ENCODE measurements at places on chromosomes 5 and 9.
A peak's percentile ranks its signal among the peaks of the same experiment; 100 is the strongest.

DNA sequence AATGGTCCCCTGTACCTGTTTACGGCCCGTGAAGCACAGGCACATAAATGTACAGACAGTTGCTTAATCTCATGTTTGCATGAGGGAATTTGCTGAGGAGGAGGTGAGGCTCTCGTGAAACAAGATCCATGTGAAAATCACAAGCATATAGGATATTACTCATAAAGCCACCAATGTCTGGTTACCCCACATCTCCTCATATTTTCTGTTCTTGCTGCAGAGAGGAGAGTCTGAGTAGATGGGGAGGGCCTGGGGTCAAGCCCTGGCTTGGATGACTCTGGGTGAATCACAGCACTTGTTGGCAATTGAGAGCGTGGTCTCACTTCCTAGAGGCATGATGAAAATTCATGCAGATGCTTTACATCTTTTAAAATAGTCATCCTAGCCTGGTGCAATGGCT, 975 bp downstream of the AGXT2 start:
- DNase-seq = no peak

GRCh38 chr5:135625061-135625460, 46.3 kb upstream of the CXCL14 start:
- DNase-seq = no peak

GRCh38 chr5:181121675-181122561, 9.1 kb downstream of the OR2V1 start:
- no peak for DNase-seq

DNA sequence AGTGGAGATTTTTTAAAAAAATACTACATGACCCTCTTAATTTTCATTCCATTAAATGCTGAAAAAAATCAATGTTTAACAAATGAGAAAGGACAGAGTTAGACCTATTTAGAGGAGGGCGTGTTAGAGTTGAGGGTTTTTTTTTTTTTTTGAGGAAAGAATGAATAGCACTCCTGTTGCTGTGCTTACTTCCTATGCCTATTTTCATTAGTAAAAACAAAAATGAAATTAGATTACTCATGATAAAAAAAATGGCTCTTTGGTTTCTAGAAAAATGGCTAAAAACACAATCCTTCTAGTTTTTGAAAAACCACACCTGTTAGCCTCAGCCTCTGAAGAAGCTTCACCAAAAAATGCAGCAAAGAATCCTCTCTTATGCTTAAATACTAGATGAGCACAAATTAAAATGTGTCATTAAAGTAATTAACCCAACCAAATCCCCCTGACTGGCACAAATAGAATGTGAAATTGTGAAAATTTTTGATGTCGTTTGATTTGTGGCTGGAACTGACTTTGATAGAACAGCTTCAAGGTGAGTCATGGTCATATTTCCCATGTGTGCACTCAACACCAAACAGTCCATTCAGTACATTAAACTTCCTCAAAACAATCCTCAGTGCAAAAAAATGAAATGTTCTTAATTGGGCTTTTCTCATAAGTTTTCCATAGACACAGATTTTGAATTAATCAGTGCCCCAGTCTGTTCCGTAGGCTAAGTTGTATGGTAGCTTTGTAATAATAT, 98.0 kb downstream of the MACIR start:
- no peak for DNase-seq

DNA sequence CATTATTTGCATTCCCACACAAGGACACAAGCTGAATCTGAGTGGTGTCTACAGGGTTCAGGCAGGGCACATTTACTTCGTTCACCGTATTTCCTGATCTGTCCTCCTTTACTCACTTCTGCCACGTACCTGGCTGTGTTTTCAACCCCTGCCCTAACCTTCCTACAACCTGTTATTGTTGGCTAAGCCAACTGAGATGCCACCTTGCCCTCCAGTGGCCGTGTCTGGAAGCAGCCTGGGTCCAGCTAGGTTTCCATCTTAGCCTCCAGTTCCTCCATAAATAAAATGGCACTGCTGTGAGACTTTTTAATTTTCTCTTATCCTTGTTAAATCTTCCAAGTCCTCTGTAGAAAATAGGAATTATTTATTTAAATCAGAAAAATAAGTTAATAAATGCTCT, 64.8 kb downstream of the ATP10B start:
- DNase-seq = peak; percentile 5

GRCh38 chr5:35990520-35990919, 670 bp downstream of the UGT3A1 start:
- DNase-seq = no peak

DNA sequence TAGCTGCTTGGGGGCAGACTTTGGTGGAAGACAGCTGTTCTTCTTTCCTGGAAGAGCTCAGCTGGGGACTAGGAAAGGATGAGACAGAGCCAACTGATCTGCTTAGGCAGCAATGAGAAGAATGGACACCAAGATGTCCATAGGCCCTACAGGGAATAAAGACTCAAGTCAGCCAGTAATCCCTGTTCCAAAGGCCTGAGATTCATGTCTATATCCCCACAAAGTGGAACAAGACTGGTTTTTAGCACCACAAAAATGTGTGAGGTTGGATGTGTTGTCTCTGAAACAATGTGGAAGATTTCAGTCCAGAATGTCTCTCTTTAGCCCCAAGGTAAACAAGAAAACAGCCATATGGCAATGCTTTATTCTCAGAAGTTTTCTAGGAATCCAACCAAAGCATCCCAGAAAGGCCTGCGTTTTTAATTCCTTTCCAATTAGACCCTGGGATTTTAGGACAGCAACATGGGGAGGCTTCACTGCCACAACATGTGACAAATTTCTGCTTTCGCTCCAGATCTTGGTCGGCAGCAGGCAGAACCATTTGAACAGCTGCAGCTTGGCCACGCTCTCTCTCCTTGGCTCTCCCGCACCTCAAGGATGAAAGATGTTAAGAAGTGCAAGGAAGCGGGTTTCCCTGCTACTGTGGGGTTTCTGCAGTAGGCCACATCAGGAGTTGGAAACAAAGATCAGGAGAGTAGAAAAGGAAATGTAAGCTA, 245.1 kb downstream of the FSTL4 start:
- no peak for DNase-seq

- no peak for DNase-seq
Observed at GRCh38 chr9:93955981-93956784, 1.0 kb upstream of the BARX1 start.

DNA sequence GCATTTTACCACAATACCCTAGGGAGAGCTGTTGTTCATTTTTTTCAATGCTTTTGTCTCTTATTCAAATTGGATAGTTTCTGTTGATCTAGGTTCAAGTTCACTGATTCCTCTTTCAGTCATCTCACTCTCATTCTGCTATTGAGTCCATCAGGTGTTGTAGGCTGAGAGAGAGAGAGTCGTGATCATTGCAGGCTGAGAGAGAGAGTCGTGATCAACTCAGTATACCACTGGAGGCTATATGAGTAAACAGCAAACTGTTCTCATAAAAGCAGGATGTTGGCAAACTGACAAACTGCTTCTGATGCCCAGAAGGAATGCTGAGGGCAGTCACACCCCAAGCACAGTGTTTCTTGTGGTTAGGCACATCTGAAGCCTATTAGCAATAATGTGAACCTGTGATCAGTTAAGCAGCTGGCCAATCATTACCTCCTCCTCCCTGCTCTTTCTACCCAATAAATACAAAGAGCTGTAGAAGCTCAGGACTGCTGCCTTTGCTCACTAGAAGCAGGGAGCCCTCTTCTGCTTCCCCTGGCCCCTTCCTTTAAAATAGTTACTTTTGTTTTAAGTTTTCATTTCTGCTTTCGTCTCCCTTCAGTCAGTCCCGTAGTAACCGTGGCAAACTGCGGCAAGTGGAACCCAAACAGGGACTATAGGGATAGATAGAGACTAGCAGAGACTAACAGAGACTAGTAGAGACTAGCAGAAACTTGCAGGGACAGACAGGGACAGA, 476.1 kb upstream of the ACO1 start:
- no peak for DNase-seq

- DNase-seq = no peak
Observed at GRCh38 chr9:106880863-106881262, 17.9 kb downstream of the ZNF462 start.

All from stimulated activated CD4-positive, alpha-beta T cell treated with anti-CD3 and anti-CD28 coated beads, Interleukin-4, amount 100 ng/mL, for 24 hours (primary cell).